ENCODE measurements at places on chromosomes 6 and 20.

DNA sequence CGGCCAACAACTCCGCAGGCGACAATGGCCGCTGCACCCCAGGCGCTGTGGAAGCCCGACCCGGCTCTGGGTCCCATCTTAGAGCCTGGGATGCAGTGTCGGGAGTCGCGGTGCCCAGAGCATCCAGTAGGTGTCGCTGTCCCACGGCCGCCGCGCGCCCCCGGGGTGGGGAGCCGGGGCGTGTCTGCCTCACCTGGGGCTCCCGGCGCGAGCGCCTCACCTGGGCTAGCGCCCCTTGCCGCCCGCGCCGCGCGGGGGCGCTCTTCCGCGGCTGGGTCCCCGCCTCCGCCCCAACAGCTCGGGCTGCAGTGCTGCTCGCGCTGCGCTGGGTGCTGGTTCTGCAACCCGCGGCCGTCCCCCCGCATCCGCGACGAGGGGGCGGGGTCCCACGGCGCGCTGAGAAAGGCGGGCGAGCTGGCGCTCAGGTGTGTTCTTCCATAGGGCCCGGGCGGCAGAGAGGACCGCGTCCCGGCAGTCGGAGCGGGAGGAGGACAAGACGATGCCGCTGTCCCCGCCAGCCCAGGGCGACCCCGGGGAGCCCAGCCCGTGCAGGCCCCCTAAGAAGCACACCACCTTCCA lies at the start of gene CRYBG1:
Gene CRYBG1, plus strand, starts transcription at position 308 of the 579 bp plus-strand sequence. Its CDS starts 192 bp downstream, at position 500.
- peak; percentile 85 for DNase-seq

- DNase-seq: no peak
Measured at GRCh38 chr6:26032340-26033084, 54.7 kb upstream of the HFE start.

GRCh38 chr6:20837189-20837588 lies 302.9 kb downstream of the CDKAL1 start:
- no peak for DNase-seq

GRCh38 chr20:54474046-54474445 lies 1.3 kb upstream of the DOK5 start:
- no peak for DNase-seq

DNA sequence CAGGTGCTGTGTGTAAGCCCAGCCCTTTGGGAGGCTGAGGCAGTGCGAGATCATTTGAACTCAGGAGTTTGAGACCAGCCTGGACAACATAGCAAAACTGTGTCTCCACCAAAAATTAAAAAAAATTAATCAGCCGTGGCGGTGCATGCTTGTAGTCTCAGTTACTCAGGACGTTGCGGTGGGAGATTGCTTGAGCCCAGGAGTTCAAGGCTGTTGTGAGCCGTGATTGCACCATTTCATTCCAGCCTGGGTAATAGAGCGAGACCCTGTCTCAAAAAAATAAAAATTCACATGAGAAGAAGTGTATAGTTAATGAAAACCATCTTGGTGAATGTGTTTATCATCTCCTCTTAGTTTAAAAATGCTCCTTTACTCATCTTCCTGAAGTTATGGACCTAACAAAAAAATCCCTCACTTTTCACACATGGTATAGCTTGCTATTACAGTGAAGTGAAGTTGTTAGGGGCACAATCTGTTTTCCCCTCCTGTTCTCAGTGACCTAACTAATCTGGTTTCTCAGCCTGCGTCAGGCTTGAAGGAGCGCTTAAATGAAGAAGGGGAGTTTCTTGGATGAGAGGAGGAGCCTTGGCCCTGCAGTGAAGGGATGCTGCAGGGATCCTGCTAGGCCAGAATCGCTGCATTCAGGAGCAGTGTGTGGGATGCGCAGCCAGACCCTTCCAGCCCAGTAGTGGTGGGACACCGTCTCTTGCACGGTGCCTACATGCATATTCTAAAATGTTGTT lies 45.3 kb downstream of the JARID2 start:
- no peak for DNase-seq

DNA sequence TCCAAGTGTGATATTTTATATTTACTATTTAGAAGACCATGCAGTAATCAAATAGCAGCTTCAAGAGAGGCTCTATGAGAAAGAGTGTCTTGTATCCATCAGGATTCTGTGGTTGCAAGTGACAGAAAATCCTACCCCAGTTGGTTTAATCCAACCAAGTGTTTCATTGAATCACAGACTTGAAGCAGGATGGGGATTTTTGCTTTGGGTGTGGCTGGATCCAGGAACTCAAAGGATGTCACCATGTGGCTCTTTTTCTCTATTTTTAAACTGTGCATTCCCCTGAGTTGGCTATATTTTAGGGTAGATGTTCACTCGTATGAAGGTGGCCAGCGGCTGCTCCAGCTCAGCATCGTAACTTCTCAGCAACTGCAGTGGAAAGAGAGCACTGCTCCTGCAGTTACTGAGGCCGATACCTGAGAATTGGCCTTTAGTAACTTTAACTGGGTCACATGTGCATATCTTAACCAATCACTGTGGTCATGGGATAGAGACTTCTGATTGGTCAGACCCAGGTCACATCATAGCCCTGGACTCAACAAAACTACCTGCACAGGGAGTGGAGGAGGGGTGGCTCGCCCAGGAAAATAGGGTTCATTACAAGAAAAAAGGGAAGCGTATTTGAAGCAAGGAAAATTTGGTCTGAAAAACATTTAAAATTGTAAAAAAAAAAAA lies 396.1 kb upstream of the SULF2 start:
- no peak for DNase-seq

DNA sequence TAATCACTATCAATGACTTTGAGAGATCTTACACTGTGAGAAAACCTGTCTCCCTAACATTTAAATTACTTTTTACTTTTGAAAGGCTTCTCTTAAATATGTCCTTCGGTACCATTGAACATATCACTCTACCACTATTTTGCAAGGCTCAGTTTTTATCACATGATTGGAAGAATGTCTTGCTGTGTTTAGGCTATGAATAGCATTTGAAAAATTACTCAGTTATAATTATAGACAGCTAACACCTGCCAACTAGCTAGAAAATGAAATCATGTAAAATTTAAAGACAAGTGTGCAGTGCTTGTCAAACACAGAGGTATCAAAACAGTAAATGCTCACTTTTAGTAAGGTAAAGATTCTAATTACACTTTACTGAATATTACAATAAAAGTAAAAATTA lies 11.0 kb downstream of the SESN1 start:
- no peak for DNase-seq
